GF-D8 (cell line): ENCODE measurements at places on chromosomes 4 and X.

DNA sequence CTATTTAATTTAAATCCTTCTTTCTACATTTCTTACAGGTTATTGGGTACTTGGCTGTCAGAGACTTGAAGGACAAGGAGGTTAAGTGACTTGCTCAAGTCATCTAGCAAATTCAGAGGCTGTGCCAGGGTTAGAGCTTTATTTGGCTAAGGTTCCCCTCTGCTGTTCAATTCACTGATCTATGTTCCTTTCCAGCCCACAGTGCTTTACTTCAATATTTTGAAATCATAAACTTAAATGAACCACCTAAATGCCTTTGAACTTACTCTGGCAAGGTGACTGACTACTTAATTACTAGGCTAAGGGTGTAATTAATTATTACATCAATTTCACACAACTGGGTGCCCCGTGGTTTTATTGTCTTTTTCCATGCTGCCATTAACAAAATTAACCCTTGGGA, 288.7 kb downstream of the CAMK2D start:
- no peak for DNase-seq

- no peak for DNase-seq
Measured at GRCh38 chr4:88411491-88412096, 32.9 kb downstream of the HERC6 start.

- no peak for DNase-seq
Measured at GRCh38 chr4:63757929-63758328, 651.3 kb downstream of the TECRL start.

DNA sequence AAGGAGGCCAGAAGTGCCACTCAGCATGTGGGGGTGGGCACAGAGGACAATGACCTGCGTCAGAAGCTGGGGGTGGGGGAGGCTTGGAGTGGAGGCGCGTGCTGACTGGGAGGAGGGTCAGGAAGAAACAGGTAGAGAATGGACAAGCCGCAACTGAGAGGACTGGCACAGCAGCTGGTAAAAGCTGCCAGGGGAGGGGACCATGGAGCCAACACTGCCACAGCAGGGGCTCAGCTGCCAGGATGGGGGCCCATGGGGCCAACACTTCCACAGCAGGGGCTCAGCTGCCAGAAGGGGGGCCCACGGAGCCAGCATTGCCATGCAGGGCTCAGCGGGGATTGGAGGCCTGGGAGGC, 19.1 kb downstream of the RNF212 start:
- DNase-seq: no peak

- DNase-seq: no peak
Measured at GRCh38 chrX:139877710-139878414, 55.0 kb downstream of the ATP11C start.

- DNase-seq: no peak
Measured at GRCh38 chr4:8649631-8650361, 57.2 kb downstream of the CPZ start.

GRCh38 chr4:54840992-54841768, 183.4 kb downstream of the KIT start:
- no peak for DNase-seq

- DNase-seq: no peak
Measured at GRCh38 chrX:74349387-74349786, 45.4 kb downstream of the ZCCHC13 start.

GRCh38 chrX:21723084-21723483, 34.8 kb downstream of the SMPX start:
- no peak for DNase-seq

DNA sequence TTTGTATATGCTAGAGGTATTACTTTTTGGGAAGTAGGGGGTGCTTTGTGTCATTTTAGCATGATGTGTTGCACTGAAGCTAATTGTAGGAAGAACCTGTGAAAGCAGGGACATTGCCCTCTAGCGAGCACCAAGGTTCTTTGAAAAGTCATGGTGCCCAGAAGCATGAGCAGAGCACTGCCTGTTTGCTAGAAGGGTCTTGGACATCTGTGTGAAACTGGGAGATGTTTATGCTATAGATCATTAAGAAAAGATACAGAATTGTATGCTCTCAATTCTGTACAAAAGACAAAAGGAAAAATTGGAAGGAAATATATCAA, 14.7 kb downstream of the GRPR start:
- DNase-seq: no peak

GRCh38 chr4:125550769-125551168, 236.0 kb downstream of the FAT4 start:
- no peak for DNase-seq

- no peak for DNase-seq
Measured at GRCh38 chr4:180799798-180800197, 1443.4 kb upstream of the TENM3 start.

- no peak for DNase-seq
Measured at GRCh38 chr4:54226404-54227255, 2.5 kb upstream of the PDGFRA start.

GRCh38 chrX:16250296-16250695, 83.0 kb downstream of the MAGEB17 start:
- DNase-seq: no peak

DNA sequence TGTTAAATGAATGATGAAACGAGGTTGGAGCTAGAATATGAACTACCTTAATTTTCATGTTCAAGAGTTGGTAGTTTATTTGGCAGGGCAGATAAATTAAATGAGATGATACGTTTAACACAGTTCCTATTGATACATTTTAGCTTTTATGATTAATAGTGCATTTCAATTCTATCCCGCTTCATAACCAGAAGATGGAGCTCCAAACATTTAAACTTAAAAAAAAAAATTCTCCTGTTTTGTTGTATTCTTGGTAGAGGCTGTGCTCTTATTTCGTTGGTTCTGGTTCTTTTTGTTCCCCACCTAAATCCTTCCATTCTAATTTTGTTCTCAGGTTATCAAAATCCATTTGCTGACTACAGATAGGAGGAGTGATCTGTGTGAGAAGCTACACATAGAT, 71.8 kb upstream of the PTPN13 start:
- DNase-seq: no peak

- no peak for DNase-seq
Measured at GRCh38 chr4:83572848-83573247, 36.9 kb downstream of the GPAT3 start.

GRCh38 chrX:66399273-66399672, 235.2 kb downstream of the HEPH start:
- no peak for DNase-seq

DNA sequence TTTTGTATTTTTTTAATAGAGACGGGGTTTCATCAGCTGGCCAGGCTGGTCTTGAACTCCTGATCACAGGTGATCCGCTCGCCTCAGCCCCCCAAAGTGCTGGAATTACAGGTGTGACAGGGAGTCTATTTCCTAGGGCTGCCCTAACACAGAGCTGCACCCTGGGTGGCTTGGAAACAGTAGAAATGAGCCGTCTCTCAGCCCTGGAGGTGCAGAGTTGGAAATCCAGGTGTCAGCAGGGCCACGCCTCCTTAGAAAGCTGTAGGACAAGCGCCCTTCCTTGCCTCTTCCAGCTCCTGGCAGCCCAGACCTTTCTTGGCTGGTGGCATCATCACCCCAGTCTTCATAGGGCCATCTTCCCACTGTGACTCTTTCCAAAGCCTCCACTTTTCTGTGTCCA, 71.6 kb downstream of the DCTD start:
- no peak for DNase-seq
